ENCODE measurements at places on chromosomes 13 and 19.

DNA sequence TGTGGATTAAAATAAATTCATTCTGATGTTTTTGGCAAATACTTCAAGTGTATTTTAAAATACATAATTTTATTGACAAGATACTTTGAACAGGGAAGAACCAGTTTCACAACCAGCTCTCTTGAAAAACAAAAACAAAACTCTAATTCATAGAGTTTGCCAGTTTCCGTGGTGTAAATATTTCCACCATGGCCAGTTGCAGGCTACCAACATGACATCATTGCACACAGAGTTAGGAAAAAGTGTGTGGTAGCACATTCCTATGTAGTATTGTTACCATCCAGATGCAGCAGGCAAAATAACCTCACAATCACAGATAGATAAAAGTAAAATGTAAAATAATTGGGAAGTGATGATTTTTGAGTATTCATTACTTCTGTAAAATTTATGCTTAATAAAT, 7.7 kb upstream of the RNF113B start:
- no peak for DNase-seq

- DNase-seq, result peak; percentile 43
Measured at GRCh38 chr19:10517760-10518443, 655 bp upstream of the S1PR5 start.

DNA sequence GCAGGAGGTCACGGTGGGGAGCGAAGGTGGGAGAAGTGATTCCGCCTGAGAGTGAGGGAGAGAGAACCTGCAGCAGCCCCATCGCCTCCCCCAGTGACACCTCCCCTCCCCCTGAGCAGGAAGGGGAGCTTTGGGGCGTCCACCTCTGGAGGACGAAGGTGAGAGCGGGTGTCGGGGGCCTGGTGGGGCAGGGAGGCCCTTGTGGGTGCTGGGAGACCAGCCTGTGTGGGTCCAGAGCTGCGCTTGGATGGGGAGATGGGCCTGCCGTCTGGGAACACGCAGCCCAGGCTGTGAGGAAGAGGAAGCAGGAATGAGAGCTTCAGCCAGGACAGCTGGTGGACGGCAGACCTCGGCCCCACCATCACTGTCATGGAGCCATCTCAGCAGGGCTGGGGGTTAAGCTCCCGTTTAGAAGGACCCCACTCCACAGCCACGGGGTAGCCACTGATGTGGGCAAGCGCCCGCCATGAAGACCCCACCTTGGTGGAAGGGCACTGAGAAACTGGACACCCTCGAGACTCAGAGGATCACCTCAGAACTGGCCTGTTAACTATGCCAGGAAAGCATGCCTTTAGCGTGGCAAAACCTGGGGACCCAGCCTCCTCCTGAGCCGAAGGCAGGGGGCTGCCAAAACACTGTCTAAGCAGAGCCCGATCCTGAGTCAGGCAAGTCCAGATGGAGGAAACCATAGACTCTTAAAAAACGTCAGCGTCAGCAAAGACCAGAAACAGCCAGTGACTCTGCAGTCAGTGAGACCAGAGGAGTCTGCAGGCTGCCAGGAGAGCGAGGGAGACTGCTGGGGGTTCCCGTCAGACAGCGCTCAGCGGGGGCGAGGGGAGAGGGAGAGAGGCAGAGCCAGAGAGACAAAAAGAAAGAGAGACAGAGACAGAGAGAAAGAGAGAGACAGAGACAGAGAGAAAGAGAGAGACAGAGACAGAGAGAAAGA, 6.4 kb upstream of the PROZ start:
- DNase-seq, result peak; percentile 25

DNA sequence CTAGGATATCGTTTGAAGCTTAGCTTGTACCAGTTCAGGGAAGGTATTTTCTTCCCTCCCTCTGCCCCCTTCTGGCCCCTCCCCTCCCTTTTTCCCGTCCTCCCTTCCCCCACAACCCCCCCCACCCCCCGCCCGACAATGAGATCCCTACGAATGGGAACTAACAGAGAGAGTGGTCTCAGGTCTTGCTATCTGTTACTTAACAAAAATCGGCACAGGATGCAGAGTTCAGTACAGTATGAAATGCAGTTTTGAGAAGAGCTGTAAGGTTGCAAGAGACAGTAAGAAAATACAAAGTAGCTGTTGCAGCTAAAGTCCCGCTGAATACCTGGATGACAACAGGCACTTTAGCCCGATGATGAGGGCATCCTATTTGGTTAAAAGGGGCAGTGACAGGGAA, 3.1 kb upstream of the DACH1 start:
- DNase-seq, result no peak

DNA sequence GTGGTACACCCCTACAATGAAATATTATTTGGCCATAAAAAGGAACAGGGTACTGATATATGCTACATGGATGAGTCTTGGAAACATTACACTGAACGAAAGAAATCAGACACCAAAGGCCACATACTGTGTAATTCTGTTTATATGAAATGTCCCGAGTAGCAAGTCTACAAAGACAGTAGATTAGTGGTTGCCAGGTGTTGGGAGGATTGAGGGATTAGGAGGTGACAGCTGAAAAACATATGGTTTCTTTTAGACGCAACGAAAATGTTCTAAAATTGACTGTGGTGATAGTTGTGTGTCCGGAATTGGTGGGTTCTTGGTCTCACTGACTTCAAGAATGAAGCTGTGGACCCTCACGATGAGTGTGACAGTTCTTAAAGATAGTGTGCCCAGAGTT, 35.1 kb downstream of the IL17D start:
- DNase-seq, result no peak

DNA sequence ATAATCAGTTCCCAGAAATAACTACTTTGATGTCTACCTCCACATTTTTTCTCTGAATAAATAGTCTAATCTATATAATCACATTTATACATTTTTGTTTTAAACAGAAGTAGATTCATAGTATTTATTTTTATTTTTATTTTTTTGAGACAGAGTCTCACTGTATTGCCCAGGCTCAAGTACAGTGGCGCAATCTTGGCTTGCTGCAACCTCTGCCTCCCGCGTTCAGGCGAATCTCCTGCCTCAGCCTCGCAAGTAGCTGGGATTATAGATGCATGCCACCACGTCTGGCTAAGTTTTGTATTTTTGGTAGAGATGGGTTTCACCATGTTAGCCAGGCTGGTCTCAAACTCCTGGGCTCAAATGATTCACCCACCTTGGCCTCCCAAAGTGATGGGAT, 16.7 kb downstream of the TM9SF2 start:
- DNase-seq, result no peak

DNA sequence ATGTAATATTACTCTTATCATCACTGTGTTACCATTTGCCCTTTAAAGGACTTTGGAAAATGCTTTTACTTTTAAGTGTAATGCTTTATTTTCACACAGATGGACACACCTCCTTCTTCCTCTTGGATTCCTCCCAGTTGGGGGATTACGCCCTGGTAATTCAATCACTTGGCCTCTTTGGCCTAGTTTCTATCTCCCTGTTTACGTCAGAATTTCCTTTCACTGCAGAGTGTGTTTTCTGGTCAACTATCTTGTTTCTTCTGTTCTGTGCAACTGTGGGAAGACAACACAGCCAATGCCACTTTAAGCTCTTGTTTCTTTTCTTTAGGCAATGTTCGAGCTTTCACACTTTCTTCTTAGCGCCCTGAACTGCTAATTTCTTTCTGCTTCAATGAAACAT, 257.3 kb upstream of the MAB21L1 start:
- DNase-seq, result no peak

DNA sequence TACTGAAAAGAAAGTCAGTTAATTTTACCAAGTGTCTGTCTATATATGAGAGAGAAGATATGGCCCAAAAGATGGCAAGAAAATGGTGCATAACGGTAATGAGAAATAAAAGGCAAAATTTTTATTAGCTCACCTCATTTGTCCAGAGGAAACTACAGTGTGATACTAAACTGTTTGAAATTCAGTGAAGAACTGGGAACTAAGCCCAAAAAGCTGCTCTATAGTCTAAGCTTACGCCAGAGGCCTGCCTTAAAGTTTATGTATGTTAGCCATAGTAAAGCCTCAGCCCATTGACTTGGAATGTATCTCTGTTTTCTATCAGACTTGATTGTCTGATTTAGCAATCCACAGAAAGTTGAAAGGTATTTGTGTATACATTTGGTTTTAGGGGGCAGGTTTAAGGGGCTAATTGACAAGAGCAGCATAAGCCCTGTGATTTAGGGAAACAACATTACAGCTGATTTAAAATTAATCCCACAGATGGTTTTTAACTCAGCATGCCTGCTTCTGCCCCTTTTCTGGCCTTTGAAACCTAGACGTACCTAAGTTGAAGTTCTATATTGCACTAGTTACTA, 91.0 kb upstream of the MAB21L1 start:
- no peak for DNase-seq

DNA sequence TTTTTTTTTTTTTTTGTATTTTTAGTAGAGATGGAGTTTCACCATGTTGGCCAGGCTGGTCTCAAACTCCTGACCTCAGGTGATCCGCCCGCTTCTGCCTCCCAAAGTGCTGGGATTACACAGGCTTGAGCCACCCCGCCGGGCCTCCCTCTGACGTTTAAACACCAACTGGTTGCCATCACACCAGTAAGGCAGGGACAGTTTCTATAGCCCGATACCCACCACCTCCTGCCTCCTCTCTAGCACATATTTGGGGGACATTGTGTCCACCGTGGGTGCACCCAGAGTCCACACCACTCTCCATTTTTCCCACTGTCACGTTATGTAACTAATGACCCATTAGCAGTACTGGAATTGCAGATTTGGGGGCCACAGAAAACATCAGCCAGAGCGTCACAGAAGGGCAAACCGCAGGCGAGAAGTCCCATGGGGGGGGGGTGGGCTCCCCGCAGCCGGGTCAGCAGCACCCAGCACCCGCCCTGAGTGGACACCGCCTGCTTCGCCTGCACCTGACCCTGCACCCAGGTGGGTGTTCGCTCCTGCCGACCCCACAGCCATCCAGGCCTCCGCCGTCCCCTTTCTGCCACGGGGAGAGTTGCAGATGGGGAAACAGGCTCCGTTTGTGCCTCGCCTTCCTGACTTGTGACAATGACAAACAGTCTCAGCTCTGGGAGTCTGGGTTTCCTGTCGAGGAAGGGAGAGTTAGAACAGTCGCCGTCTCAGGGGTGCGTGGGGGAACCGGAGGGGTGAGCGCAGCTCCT, 3.6 kb downstream of the ONECUT3 start:
- DNase-seq, result no peak

DNA sequence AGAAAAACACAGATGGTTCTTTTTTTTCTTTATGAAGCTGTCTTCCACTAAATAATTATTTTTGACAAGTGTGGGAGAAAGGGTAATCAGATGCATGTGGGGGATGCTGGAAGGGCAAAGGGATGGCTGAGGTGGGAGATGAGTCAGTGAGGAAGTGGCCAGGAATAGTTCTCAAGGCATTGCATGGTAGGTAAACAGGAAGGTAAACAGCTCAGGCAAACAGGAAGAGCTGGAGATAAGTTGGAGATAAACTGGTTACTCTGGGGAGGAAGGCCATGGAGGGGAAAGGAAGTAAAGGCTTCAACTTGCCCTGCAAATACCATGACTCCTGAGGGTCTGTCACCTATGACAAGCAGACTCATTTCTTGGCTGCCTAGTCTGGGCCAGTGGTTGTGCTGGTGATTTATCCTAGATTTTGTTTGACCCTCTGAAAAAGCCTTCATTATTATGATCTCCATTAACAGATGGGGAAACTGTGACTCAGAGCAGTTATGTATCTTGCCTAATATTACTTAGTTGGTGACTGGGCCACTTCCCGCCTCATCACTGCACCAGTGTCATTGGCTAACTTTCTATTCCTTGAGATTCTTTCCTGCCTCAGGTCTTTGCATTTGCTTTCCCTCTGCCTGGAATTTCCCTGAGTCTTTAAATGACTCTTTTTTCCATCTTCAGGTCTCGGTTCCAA, 17.1 kb downstream of the ACTL9 start:
- no peak for DNase-seq

- DNase-seq, result no peak
Measured at GRCh38 chr13:27712421-27712820, 79.9 kb upstream of the GSX1 start.

DNA sequence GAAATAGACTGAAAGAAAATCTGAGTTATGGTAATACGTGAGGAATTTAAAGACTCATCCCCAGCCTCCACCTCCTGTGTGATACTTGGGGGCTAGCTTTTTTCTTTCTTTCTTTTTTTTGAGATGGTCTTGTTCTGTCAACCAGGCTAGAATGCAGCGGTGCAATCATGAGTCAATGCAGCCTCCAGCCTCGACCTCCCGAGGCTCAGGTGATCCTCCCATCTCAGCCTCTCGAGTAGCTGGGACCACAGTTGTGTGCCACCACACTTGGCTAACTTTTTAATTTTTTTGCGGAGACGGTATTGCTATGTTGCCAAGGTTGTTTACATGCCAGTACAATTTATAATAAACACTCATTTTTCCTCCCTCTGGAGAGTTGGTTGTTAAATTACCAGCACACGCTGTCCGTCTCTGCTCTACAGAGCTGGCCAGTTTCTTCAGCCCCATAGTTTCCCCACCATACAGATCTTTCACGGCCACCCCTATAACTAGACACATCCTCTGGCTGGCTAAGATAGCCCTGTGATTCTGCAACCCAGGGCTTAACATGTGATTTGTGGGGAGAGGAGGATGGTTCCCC, 4.8 kb downstream of the TNFSF9 start:
- DNase-seq, result no peak

GRCh38 chr13:66275416-66275815, 954.7 kb downstream of the PCDH9 start:
- no peak for DNase-seq

DNA sequence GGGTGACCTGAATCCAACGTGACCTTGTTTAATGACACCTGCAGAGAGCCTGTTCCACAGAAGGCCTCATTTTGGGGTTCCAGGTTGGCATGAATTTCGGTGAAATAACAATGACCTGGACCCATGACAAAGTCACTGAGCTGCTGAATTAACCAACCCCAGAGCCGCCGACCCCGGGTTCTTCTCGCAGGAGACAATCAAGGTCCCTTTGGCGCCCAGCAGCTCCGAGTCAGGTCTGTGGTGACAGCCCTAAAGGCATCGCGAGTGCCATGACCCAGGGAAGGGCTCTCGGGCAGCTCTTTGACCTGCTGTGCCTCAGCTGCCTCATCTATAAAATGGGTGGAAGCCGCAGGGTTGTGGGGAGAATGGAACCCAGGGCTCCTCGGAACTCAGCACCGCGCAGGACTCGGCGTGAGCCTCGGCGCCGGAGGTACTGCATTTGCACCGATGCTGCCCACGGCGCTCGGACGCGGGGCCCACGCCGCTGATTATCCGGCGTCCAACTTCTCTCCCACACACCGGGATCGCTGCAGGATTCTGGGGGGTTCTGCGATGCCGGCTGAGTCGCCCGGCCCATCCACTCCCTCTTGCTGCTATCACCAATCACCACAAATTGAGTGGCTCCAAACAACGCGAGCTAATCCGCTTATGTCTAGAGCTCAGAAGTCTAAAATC, 5.7 kb downstream of the SHC2 start:
- no peak for DNase-seq

DNA sequence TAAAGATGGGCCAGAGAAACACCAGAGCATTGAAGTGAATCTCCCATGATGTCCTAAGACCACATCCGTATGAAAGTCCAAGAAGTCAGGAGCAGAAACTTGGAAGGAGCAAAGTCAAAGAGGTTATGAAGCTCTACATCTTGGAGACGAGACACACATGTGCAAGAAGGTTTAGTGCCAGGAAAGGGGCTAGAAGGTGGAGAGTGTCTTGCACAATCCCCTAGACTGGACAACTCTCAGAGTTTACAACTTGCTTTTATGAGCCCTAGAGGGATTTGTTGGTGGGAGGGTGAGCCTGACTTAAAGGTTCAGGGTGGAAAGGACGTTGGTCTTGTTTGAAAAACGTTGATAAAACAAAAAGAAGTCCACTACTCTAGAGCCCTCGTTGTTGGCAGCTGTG, 150.6 kb downstream of the GPC6 start:
- DNase-seq, result no peak

- peak; percentile 75 for DNase-seq
Measured at GRCh38 chr19:48244281-48244680, 11.4 kb downstream of the CARD8 start.

GRCh38 chr13:46728777-46729176, 68.2 kb downstream of the ESD start:
- DNase-seq, result peak; percentile 49
